GM12878 (cell line): ENCODE measurements at places on chromosomes 5 and 9. TPM values are rescaled to one million over a fixed set of nuclear protein-coding genes. Genes with fewer than 3 reads are reported as not detected.

DNA sequence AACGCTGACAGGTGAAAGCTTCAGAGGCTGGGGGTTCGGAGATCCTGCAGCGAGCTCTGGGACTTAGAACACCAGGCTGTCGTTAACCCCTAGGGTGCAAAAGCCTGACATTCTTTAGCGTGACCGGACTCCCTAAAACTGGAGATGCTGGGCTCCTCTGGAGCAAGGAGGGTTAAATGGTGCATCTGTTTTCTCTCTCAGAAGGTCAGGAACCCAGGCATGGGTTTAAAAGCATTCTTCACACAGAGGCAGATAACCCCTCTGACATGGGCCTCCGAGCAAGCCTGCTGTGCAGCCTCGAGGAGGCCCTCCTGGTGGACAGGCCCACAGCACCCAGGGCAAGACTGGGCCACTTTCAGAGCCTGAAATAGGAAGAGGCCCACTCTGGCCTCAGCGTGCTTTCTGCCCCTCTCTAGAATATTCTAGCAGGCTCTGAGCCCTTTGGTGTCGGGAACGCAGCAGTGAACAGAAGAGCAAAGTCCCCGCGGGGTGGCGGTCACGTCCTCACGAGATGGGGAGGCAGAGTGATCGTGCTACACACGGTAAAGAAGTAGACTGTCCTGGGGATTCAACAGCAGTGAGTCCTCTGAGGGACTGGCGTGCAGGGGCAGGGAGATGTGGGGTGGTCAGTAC, 124.8 kb downstream of the COL23A1 start:
- no peaks in the 10 kb centered on the region for H3K27me3 ChIP-seq
- no peak overlapping the region for H3K4me3 ChIP-seq
- H3K36me3 ChIP-seq, result no peaks in the 10 kb centered on the region

- no peak overlapping the region for H3K27ac ChIP-seq
- no peak for DNase-seq
- H3K4me1 ChIP-seq, result no peaks in the 10 kb centered on the region
- no peaks in the 10 kb centered on the region for H3K27me3 ChIP-seq
- H3K36me3 ChIP-seq, result peaks cover 76% of the 10 kb centered on the region
Measured at GRCh38 chr9:35060548-35061207, 11.7 kb downstream of the VCP start.

ANKRD55 gene
- not detected in 2 replicates for polyA plus RNA-seq

SVEP1 gene
- 0.01 TPM in 1 of 2 replicates, not detected in the other for polyA plus RNA-seq

- no peaks in the 10 kb centered on the region for H3K4me1 ChIP-seq
- no peak overlapping the region for H3K4me3 ChIP-seq
- no peak overlapping the region for H3K27ac ChIP-seq
- no peak for DNase-seq
- H3K27me3 ChIP-seq, result no peaks in the 10 kb centered on the region; the same call in 1 of the 2 replicates
- no peaks in the 10 kb centered on the region for H3K36me3 ChIP-seq
Measured at GRCh38 chr5:594226-594860, 17.8 kb upstream of the CEP72 start.

- no peak for DNase-seq
- peaks cover 40% of the 10 kb centered on the region for H3K36me3 ChIP-seq
- H3K27me3 ChIP-seq, result no peaks in the 10 kb centered on the region
Measured at GRCh38 chr5:135383803-135384495, 15.1 kb downstream of the MACROH2A1 start.

- no peaks in the 10 kb centered on the region for H3K27me3 ChIP-seq
- DNase-seq, result no peak
- no peak overlapping the region for H3K4me3 ChIP-seq
- no peak overlapping the region for H3K27ac ChIP-seq
- no peaks in the 10 kb centered on the region for H3K4me1 ChIP-seq
- no peaks in the 10 kb centered on the region for H3K36me3 ChIP-seq
Measured at GRCh38 chr9:92359394-92359995, 33.7 kb downstream of the CENPP start.
